AG09309 (cell line): ENCODE measurements at places on chromosomes 2 and 18.

- DNase-seq: no peak
Measured at GRCh38 chr2:233174137-233174536, 77.3 kb upstream of the ATG16L1 start.

GRCh38 chr2:128414351-128414750 lies 95.7 kb upstream of the HS6ST1 start:
- no peak for DNase-seq

DNA sequence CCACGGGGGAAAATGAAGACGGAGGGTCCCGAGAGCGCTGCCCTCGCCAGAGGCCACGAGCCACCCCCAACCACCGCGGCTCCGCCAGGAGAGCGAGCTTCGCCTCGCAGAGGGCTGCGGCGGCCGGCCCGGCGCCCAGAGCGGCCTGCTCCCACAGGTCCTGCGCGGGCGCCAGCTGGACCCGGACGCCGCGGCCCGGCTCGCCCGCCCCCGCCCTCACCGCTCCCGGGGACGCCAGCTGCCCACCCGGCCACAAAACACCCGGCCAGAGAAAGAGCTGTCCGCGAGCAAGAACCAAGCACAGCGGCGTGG lies 709 bp downstream of the PTPN2 start:
- DNase-seq: no peak

- no peak for DNase-seq
Measured at GRCh38 chr2:71130905-71131244, 441 bp downstream of the MPHOSPH10 start.

DNA sequence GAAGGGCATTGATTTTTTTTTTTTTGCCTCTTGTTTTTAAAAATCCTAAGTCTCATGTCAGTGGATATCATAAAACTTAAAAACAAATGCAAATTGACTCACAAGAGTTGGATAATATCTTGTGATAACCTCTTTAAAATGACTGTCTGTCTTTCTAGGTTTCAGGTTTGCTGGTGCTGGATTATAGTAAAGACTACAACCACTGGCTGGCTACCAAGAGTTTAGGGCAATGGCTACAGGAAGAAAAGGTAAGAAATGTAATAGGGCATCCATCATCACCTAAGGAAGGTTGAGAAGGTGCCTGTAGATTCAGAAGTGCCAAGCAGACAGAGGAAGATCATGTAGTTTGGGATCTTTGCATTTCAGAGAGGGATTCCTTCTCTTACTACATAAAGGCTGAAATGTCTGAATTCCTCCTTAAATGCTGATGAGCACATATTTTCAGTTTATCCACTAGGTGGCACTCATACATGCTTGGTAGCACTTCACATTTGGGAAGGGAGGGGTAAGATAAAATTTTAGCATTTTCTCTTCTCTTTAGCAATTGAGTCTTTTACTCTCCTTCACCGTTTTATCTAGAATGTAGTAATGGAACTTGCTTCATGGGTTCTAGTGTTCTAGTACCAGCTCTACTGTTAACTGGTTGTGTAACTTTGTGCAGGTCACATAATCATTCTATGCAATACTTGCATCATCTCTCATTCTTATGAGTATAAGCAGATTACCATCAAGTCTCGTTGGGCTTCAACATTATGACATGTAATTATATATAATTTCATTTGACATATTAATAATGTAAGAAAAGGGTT lies 21.1 kb downstream of the CPS1 start:
- peak; percentile 28 for DNase-seq

- no peak for DNase-seq
Measured at GRCh38 chr2:12430407-12431133, 286.2 kb upstream of the TRIB2 start.

DNA sequence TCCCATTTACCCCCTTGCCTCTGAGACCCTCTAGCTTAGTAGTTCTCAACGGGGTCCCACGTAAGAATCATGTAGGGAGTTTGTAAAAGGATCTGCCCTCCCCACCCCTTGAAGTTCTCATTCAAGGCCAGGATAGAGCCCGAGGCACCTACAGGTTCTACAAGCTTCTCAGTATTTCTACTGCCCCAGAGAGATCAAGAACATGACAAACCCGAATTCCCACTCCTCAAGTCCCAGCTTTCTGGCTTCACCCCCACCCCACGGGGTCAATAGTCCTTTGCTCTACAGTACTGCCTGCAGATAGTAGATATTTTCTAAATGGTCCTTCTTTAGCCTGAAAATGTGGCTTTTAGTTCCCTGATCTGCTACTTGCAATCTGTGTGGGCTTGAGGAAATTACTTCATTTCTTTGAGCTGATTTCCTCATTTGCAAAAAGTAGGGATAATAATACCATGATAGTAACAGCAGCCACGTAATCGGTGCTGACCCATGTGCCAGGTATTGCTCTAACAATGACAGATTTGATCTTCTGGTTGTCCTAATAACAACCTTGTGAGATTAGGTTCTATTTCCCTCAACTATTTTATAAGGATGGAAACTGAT lies 7.1 kb downstream of the CIB4 start:
- DNase-seq: no peak

GRCh38 chr2:157875641-157876065 lies 477 bp downstream of the ACVR1 start:
- no peak for DNase-seq
